Stimulated activated CD4-positive, alpha-beta T cell treated with anti-CD3 and anti-CD28 coated beads, Interleukin-2, amount 100 ng/mL, for 24 hours (primary cell): ENCODE measurements at places on chromosomes 3 and 15.

DNA sequence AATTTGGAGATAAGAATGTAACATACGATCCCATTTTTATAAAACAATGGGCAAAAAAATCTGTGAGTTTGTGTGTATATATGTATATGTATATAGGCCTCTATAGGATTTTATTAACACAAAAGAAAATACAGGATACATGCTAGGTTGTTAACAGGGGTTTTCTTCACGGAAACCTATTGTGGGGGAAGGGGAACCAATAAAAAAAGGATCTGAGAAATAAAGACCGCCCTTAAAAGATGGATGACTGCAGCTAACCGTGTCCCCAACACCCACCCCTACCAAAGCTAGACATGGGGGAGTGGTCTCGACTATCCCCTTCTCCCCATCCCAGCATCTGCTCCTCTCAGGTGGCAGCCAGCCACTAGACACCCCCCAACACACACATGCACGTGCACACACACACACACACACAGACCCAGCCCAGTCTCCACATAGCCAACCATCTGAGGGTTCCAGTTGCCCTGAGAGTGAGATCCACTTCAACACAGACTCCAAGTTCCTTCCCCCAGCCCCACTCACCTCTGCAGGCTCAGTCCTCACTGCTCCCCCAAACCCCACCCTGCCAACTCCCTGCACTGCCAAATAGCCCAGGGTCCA lies 132.9 kb downstream of the TPRA1 start:
- DNase-seq: no peak

DNA sequence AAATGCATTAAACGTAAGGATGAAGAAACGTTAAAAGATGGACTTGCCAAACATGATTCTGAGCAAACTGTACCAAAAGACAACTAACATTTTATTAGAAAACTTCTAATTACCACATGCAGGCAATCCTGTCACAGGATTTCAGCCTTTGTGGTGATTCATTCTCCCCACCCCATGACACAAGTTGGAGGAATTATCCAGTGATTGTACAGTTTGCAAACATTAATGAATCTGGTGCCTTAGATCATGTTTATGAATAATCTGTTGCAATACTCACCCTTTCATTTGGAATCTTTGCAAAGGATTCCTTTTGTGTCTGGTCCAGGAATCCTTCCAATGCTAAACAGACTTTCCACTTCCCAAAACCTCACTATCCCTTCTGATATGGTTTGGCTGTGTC lies 23.3 kb upstream of the ERC2 start:
- DNase-seq: no peak

- no peak for DNase-seq
Measured at GRCh38 chr3:20914310-20914709, 728.3 kb upstream of the SGO1 start.

DNA sequence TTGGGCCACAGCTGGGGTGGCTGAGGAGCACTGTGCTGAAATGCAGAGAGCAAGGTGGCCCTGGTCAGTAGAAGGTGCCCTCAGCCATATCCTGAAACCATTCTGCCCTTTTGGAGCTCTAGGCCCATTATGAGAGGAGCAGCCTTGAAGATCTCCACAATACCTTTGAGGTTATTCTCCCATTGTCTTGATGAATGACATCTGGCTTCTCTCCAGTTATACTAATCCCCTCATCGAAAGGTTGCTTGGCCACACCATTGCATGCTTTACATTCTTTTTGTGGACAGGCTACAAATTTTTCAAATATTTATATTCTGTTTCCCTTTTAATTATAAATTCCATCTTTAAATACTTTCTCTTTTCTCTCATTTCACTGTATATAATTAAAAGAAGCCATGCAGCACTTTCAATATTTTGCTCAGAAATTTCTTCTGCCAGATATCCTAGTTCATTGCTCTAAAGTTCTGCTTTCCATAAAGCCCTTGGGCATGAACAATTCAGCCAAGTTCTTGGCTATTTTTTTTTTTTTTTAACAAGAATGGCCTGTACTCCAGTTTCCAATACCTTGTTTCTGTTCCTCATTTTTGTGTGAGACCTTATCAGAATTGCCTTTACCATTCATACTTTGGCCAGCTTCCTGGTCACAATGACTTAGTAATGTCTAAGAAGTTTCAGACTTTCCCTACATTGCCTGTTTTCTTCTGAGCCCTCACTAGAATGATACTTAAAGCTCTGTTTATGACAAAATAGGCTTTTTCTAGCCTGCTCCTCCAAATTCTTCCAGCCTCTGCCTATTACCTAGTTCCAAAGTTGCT lies 138.9 kb upstream of the SGO1 start:
- DNase-seq: no peak

DNA sequence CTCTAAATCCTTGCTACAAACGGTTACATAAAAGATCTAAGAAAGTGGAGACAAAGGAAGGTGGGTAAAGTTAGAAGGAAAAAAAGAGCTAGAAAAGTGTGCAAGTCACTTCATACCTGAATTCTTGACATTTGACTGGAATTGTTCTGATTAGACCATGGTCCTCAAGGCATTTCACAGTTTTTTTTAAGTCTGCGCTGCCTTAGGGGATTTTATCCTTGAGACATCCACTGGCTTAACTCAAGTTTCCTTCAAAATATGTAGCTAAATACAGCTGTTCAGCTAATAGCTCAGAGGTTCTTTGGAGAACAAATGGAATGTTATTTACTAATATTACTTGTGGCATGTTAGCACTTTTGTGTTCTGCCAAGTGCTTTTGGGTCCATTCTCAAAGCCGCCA lies 236.9 kb downstream of the TP63 start:
- no peak for DNase-seq

GRCh38 chr3:155339052-155339451 lies 45.6 kb upstream of the STRIT1 start:
- no peak for DNase-seq

DNA sequence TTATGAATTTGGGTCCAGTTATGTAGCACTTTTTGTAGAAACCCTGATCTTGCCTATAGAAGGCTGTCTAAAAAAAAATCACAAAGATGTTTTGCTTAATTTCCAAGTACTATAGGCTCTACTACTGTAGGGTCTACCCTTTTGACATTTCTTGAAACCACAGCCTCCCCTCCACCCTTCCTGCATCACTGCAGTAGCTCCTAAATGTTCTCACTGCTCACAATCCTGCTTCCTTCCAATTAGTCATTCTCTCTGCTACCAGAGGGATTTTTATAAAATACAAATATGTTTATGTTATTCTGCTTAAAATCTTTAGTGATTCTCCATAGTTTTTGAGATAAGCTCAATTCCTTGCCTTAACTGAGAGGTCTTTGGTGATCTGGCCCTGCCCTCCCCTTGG lies 114.0 kb downstream of the CYP19A1 start:
- no peak for DNase-seq

DNA sequence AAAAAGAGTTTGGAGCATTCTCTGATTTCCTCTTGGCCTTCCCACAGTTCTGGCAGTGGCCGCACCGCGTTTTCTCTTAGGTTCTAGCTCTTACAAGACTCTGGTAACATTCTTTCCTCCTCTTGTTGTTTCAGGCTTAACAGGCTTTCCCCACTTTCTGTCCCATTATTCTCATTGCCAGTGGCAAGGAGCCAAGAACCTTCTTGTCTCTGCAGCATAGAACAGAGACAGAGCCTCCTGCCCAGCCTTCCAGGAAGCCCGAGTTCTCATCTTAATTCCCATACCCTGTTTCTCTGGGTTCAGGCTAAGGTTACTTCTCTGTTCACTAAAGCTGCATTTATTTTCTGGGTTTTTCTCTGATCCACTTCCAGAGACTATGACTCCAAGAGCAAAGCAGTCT lies 61.1 kb downstream of the DUT start:
- DNase-seq: no peak

DNA sequence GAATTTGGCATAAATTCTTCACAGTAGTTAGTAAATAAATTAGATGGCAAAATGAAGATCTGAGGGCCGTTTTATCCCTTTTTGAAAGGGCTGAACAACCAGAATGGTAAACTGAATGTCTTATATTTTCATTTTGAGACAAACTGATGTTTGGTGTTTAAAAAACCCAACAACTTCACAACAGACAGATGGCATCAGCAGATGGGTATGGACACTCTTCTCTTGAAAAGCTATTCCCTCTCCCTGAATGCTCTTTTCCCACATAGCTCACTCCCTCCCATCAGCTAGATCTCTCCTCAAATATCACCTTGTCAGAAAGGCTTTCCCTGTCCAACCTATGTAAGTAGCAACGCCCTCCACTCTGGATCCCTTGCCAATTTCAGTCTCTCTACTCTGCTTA lies 33.3 kb downstream of the EMC4 start:
- no peak for DNase-seq

DNA sequence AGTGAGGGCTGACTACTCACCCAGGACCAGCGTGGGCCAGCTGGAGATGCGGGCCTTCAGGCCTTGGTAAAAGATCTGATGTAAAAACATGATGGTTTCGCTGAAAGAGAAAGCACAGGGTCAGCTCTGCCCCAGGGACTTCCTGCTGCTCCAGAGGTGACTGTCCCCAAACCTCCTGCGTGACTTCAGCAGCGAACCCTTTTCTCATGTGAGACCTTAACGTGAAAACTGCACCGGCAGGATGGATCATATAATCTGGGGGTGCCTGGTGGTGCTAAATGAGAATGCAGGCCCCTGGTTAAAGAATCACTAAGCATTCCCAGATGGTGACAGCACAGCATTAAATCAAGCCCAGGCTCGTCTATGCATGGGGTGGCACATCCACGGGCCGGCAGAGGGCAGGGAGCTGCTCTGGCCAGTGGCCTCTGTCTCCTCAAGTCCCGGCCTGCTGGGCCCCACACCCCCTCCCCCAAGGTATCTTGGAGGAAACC lies 55.4 kb downstream of the RASGRF1 start:
- no peak for DNase-seq

DNA sequence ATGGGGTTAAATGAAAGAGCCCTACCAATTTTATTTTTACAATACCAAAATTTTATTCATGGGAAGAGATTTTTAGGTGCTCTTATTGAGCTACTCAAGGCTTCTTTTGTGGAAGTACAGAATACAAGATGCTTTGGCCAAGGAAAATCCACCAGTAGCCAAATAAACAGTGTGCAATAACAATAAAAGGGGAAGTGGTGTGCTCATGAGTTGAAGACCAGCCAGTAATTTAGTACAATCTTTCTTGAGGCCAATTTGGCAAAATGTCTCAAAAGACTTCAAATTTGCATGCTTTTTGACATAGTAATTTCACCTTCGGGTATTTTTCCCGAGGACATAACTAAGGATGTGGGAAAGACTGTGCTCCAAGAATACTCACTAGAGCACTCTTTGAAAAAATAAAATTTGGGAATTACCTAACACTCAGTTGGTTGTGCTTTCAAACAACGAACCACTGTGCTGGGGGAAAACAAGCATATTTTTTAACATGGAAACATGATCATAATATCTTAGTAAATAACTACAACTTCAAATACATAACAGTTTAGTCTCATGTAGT lies 294.0 kb downstream of the DIPK2A start:
- DNase-seq: no peak

DNA sequence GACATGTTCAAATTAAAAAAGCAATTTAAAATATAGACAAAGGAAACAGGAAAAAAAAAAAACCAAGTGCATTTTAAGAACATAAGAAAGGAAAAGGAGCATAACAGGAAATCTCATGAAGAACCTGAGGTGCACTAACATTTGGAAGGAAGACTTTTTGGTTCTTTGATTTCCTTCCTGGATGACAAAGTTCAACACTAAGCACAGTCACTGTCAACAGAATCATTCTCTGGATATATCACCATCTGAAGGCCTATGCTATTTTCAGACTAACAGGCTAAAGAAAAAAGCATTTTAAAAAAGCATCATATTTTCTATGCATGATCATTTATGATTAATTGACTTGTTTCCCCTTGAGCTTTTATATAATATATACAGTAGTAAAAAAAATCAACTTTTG lies 349.6 kb downstream of the PLCL2 start:
- DNase-seq: no peak
